ENCODE measurements at places on chromosomes 11 and 22.

GRCh38 chr11:109433753-109434256 is 11.8 kb downstream of the C11orf87 start:
- no peak for DNase-seq

DNA sequence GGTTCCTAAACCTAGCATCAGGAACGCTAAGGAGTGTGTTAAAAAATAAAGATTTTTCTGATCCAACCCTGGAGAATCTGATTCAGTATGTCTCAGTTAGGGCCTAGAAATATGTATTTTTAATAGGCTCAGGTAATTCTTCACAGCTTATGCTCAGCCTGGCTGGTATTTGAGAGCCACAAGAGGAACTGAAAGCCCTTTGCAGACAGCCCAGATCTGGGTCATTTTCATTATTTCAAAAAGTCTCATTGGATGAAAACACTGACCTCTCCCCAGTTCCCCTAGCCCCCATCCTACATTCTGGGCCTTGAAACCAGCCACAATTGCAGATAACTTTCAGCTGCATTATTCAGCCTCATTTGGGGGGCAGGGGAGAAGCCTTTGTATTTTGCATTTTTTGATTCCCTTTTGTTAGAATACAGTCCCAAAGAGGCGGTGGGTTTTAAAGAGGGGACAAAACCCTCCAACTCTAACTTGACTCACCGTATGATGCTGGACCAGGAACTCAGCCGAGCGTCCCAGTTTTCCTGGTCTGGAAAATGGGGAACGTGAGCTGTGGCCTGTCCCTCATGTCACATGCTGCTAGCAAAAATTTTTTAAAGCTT is 66.0 kb upstream of the LARGE1 start:
- no peak for DNase-seq

GRCh38 chr11:41281131-41281742 is 178.2 kb downstream of the LRRC4C start:
- no peak for DNase-seq

DNA sequence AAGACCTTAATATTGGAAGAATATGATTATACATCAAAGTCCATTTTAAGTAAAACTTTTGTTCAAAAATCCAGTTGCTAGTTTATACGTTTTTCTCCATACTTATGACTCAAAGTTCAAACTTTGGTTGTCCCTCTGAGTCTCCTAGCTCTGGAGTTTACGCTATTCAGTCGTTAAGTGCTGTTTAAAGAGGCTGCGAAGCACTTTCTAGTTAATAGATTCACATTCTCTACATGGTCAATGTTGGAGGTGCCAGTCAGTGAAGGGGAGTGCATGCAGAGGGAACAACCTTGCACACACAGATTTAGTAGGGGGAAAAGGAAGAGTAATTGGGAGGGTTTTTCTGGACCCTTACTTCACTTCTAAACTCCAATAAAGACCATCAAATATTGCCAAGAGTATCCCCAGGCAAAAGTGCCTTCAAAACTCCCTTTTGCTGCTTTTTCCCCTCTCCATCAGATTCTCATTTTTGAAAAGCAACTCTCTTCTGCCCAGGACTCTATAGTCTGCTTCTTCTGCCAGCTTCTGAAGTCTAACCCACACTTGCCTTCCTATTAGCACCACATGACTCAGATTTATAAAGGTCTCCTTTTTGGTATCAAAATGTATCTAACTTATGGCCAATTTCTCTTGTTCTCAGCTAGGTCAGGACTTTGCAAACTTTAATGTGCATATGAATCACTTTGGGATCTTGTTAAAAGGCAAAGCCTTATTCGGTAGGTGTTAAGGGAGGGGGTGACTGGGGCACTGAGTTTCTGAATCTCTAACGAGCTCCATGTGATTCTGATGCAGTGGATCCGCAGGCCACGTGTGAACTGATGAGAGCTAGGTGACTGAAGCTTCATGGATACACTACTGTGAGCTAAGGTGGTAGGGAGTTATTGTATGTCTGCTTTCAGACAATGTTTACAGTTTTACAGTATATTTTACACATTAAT is 96.2 kb upstream of the MTMR2 start:
- no peak for DNase-seq

- no peak for DNase-seq
Measured at GRCh38 chr11:126140201-126140925, 71.1 kb downstream of the RPUSD4 start.

- no peak for DNase-seq
Measured at GRCh38 chr11:81840380-81840779, 893.3 kb downstream of the FAM181B start.

DNA sequence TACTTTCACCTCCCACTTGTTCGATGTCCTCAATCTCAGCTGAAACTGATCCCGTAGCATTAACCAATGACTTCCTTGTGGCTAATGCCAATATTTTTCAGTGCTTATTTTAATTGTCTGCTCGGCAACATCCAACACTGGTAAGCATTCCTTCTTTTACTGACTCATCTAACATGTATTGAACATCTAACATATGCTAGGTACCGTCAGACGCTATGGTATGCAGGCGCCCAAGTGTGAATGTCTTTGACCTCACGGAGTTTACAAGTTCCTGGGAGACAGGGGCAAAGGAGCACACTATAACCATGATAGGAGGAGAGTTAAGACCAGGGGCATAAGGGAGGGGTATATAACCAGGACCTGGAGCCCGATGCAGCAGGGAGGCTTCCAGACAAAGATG is 1.7 kb downstream of the BRMS1 start:
- no peak for DNase-seq

DNA sequence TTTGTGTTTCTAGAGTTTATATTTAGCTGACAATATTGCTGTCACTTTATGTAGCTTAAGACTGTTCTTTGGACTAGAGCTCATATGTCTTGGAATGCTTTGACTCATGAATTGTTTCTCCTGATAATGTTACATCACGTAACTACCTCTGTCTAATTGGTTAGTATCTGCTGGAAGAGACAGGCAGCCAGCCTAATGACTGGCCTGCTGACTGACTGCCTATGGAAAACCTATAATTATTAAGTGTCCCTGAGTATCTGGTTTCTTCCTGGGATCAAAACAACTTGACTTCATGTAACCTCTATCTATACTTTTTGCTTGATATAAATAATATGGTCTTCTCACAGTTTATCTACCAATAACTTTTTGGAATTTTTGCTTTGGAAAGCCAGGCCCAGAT is 9.4 kb downstream of the SOX6 start:
- no peak for DNase-seq

DNA sequence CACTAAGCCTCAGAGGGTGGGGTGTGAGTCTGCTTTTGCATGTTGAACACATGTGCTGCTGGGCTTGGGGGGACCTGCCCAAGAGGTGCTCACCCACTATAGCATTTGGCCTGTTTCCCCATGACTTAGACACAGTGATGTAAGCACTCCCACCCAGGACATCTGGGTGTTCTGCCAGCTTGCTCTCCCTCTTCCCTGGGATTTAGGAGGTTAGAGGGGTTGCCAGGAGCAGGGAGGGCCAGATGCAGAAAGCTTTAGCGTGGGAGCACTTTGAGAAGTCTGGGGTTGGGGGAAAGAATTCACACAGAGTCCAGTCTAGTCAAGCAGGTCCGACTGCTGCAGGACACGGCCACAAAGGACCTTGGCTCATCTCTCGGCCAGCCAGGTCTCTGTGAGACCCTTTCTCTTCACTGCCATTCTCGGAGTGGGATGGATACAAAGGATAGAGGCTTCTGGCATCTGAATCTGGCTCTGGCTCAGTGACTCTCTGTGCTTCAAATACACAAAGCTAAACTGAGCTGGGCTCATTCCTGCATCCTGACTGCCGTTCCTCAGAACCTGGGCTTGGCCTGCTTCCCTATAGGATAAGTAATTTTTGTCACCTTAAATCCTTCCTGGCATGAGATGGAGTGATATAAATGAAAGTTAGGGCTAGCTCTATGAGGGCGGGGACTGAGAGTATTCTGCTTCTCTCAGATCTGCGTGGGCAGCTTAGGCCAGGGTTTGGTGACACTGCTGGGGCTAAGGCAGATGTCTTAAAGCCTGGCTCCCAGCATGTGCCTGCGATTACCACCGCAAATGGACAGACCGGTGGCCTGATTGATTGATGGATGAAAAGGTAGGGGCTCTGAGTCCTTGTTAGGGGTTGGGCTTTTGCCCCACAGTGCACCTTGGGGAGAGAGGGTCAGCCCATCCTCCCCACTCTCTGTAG is 14.5 kb downstream of the USP2 start:
- no peak for DNase-seq

DNA sequence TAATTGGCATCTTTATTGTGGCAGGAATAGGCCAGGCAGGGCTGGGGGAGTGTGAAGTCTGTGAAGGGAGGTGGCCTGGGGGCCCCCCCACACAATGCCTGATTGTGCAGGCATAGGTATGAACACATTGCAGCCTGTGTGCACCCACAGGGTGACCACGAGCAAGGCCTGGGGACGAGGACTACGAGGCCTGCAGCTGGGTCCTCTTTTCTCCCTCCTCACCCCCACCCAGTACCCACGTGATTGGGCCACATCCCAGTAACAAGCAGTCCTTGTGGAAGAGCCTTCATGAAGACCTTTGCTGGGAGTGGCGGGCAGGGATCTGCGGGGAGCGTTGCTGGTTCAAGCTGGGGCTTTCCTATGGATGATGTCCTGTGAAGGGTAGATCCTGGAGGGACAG is 29.3 kb downstream of the ZBTB16 start:
- no peak for DNase-seq

DNA sequence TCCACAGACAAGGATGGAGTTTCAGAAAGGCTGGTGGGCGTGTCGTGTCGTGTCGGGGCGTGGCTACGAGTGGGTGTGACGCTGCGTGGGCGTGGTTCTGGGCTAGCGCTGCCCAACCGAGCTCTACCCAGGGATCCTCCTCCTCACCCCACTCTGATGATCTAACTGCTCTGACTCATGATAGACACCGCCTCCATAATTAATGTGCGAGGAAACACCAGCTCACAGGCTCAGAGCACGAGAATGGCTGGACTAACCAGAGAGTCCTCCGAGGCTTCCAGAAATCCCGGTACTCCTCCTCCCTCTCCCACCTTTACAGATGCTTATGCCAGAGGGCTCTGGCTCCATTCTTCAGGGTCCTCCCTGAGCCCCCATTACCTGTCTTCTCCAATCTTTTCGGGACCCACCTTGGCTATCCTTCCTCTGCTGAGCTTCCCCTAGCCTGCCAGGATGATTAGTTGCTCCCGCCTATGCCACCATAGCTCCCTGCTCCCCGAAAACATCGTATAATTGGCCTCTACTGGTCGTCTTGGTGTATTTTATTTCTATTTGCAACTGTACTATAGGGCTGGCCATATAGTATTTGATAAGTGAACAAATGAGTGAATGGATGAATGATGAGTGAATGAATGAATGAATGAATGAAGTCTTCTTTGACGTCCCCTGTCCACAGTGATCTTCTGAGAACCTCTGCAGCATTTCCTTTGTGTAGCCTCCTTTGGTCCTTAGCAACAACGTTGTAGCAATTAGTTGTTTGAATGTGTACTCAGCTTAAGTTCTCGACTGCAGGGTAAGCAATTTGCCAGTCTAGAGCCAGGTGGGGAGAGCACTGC is 21.7 kb downstream of the TMPRSS13 start:
- peak; percentile 83 for DNase-seq

DNA sequence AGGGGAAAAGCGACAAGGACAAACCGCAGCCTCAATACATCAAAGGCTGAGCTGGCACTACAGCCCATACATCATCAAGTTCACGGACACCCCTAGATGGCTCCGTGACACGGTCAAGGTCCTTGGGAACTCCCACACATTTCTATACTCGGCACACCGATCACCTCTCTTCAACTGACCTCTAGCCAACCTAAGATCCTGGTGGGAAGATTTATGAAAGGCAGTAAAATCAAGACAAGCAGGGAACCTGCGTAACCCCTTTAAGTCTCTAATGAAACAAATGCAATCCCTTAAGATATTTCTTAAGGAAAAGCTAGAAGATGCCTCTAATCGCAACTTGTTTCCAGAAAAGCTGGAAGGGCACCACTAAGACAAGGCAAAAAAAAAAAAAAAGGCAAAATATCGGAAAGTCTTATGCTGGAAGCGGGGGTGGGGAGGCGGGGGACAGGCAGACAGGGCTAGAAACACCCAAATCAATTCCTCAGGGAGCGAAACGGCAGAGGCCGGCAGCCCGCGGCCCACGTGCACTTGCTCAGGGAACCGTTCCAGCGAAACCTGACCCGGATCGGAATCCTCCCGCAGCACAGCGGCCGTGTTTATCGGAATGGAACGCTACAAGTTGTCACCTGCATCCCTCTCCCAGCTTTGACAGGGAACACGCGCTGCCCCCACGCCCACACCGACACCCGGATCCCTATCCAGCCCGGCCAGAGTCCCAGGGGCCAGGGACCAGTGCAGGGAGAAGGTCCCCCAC is 1.4 kb downstream of the ARHGAP20 start:
- DNase-seq = no peak

DNA sequence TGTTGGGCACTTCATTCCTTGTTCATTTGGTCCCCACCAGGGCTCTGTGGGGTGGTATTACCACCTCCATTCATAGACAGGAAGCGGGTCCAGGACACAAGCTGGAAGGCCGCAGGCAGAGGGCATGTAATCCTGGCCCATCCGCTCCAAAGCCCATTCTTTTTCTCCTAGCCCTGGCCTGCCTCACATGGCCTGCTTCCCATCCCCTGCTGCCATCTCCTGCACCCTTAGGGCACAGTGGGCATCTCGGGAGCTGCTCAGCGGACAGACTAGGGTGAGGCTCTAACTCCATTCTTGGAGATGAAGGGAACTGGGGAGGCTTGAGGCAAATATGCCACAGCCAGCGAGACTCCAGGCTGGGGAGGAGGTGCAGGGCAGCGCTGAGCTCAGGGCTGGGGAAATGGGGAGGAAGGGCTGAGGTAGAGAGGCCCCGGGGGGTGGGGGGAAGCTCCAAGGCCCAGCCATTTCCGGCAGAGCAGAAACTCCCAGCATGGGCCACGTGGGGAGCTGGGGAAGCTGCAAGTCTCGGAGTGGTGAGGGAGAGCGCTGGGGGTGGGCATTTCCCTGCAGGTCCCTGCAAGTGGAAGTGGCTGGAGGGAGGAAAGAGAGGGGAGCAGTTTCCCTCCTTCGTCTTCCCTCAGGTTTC is 14.3 kb upstream of the BCL9L start:
- no peak for DNase-seq

- no peak for DNase-seq
Measured at GRCh38 chr11:119509282-119509841, 86.4 kb upstream of the THY1 start.

GRCh38 chr11:132942611-132943356 is 589.5 kb downstream of the OPCML start:
- no peak for DNase-seq

DNA sequence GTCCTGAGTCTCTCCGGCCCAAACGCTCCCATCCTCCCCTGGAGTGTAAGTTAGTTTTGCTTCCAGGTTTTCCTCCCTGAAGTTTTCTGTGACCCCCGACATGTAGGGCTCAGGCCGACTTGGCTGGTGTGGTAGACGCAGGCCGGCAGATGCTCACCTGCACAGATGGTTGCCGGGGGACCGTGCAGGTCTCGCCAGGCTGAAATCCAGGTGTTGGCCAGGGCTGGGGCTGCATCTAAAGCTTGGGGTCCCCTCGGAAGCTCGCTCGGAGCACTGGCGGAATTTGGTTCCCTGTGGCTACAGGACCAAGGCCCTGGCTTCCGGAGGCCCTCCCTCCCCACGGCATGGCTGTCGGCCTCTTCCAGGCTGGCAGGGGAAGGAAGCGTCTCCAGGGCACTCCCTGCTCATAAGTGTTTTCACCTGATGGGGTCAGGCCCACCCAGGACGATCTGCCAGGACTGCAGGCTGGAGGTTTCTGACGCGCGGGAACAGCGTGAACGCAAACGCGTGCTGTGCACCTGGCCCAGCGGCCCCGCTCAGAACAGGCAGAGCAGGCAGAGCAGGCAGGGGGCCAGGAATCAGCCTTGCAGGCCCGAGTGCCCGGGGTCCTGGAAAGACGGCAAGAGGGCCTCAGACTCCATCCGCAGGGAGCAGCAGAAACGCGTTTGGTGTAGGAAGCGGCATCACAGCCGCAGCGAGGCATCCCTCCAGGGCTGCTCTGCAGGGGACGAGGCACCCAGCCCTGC is 258.2 kb downstream of the BRD1 start:
- DNase-seq = no peak

Measured in H54 (cell line).